Activated CD4-positive, alpha-beta T cell treated with anti-CD3 and anti-CD28 coated beads, Interleukin-2, Interleukin-4, amounts not matched to agents 100 ng/mL and 50 ng/mL, durations not matched to agents 16 hours and 8 hours (primary cell): ENCODE measurements at places on chromosomes 3 and 15.

DNA sequence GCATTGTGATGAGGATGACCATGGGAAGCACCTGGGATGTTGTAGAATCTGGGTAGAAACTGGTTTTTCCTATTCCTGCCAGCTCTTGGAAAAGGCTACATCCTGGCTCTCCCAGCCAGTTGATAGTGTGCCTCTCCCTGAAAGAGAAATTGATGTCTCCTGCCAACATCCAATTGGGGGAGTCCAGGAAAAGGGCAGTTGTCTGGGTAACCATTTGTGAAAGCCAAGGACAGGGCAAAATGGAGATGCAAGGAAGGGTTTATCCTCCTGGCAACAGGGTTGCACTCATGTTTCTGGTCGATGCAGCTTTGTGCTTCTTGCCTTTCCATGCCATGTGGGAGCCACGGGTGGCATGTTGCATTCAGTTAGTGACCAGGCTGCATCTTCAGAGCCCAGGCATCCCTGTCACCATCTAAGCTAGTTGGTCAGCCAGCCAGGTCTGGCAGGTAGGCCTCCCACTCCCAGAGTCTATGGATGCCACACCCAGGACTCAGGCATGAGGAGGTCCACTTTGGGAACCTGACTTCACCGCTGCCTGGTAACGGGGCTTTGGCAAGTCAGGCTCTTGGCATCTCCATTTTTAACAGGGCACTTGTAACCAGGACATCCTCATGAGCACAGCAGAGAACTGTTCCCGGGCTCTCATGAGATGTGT, 153.5 kb downstream of the DNAJB8 start:
- no peak for DNase-seq

- no peak for DNase-seq
Measured at GRCh38 chr3:14143271-14144225, 18.7 kb downstream of the TMEM43 start.

DNA sequence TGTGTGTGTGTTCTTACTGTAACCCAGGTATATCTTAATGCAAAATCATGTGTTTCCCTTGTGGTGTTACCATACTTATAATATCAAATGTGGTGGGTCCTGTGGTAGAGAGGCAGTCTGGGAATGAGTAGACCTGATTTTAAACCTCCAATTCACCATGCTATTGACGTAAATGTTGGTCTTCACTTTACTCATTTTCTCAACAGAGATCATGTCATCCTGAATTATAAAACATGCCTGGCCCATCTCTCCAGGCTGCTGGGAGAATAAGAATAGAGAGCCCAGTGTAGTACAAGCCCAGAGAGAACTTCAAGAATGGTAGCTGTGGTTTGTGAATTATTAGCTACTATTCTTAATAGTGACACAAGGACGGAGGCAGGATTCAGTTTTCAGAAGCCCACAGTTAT, 88.1 kb downstream of the MBNL1 start:
- peak; percentile 79 for DNase-seq

GRCh38 chr3:169780742-169781141, 7.5 kb downstream of the MYNN start:
- DNase-seq = peak; percentile 27

GRCh38 chr15:40793216-40793989, 13.5 kb upstream of the ZFYVE19 start:
- DNase-seq = peak; percentile 69
